Right atrium auricular region (tissue), 2 donors: ENCODE measurements at places on chromosomes 12 and 14. TPM values are rescaled to one million over a fixed set of nuclear protein-coding genes. Genes with fewer than 3 reads are reported as not detected.
A peak's percentile ranks its signal among the peaks of the same experiment; 100 is the strongest.

DNA sequence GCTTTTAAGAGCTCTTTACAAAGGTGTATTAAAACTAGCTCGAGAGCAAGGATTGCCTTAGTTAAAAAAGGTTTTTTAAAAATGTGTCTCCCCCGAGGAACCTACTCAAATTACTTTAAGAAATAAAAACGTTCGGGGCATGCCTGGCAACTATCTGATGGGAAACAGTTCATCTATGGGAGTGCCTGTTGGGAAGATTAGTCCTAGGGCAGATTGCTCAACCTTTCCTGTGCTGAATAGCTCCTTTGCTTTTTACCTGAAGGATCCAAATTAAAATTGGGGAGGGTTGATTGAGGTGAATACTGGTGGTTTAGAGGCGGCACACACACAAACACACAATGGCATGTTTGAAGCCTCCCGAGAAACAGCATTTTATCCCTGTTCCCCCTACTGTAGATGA is 541.4 kb upstream of the ATP2B1 start:
- H3K27ac ChIP-seq, result no peak overlapping the region
- H3K4me1 ChIP-seq, result peaks cover 29% of the 10 kb centered on the region
- no peaks in the 10 kb centered on the region for H3K27me3 ChIP-seq
- no peak for DNase-seq
- H3K4me3 ChIP-seq, result no peak overlapping the region

DNA sequence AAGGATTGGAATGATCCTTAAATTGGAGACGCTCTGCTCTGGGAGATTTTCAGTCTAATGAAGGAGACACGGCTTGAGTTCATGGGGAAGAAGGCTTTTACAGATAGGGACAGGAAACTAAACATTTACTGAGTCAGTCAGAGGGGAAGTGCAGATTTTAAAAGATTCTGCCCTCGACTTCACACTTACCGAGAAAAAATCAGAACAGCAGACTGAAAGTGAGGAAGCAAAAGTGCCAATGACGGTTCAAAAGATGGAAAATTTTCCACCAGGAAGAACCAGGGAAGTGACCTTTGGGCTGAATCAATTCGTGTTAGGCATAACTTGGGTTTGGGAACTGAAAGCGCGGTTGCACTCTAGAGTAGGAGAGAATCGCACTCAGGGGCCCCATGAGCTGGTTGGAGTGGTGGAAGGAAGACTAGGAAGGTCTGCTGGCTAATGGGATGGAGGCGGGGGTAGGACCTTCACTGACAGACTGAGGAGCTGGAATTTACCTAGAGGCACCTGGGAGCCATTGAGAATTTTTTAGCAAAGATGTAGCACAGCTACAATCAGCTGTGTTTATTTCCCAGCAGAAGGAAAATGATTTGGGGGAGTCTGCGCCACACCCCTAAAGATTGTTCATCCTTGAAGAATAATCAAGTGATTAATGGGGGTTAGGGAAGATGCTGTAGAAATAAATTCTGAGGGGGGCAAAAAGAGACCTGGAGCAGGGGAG is 1.2 kb downstream of the KCNK13 start:
- no peaks in the 10 kb centered on the region for H3K27me3 ChIP-seq
- no peaks in the 10 kb centered on the region for H3K36me3 ChIP-seq
- DNase-seq, result no peak
- no peak overlapping the region for H3K27ac ChIP-seq
- no peak overlapping the region for H3K4me3 ChIP-seq

GRCh38 chr12:96828169-96828789 is 78.8 kb upstream of the NEDD1 start:
- no peak overlapping the region for H3K4me3 ChIP-seq
- no peaks in the 10 kb centered on the region for H3K27me3 ChIP-seq
- H3K4me1 ChIP-seq, result no peaks in the 10 kb centered on the region
- H3K27ac ChIP-seq, result no peak overlapping the region
- DNase-seq, result no peak

DNA sequence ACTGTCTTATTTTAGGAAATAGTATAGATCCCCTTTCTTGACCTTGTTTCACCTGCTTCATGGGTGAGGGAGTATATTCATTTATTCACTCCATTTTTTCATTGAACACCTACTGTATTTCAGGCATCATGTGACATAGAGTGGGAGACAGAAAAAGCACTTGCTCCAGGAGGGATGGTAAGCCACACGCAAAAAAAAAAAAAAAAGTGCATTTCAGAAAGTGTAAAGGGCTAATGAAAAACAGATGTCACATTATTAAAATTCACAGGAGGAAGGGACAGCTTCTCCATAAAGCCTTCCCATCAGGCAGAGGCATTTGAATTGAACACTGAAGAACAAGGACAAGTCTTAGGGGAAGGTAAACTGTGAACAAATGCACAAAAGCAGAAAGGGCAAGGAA is 7.5 kb downstream of the SLC8A3 start:
- no peaks in the 10 kb centered on the region for H3K36me3 ChIP-seq
- no peaks in the 10 kb centered on the region for H3K27me3 ChIP-seq
- H3K4me1 ChIP-seq, result no peaks in the 10 kb centered on the region

GRCh38 chr12:94532490-94533422 is 73.1 kb upstream of the CEP83 start:
- no peaks in the 10 kb centered on the region for H3K4me1 ChIP-seq
- no peak overlapping the region for H3K27ac ChIP-seq
- H3K27me3 ChIP-seq, result no peaks in the 10 kb centered on the region
- H3K4me3 ChIP-seq, result no peak overlapping the region
- DNase-seq, result peak; percentile 79

DNA sequence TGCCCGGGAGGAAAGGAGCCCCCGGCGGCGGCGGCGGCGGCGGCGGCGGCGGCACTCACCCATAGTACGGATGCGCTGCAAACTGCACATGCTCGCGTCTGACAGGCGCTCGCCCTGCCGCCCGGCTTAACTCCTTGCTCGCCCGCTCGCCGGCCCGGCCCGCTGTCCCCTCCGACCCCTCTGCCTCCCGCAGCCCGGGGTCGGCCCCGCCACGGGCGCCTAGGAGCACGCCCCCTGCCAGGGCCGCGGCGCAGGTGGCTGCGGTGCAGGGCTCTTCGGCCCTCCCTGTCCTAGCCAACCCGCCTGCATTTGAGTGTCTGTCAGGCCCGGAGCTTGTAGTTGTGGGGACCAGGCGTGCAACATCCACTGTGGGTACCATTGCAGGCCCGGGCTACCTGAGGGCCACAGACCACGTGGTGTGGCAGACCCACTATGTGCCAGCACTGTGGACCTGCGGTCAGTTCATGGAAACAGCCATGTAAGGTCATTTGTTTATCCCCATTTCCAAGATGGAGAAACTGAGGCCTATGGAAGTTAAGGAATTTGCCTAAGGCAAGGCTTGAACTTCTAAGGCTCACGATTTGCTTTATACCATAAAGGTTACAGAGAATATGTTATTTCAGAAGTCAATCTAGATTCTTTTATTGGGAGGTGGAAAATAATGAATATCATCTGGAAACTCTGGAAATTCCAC is 17.6 kb upstream of the PLEKHH1 start:
- no peaks in the 10 kb centered on the region for H3K27me3 ChIP-seq
- peaks cover 20% of the 10 kb centered on the region for H3K4me1 ChIP-seq
- no peaks in the 10 kb centered on the region for H3K36me3 ChIP-seq
- H3K27ac ChIP-seq, result no peak overlapping the region

GRCh38 chr14:96105089-96105925 is 66.1 kb downstream of the C14orf132 start:
- no peak overlapping the region for H3K4me3 ChIP-seq
- H3K27ac ChIP-seq, result peak overlapping the region; percentile 5
- DNase-seq, result no peak
- no peaks in the 10 kb centered on the region for H3K36me3 ChIP-seq
- H3K27me3 ChIP-seq, result no peaks in the 10 kb centered on the region
- no peaks in the 10 kb centered on the region for H3K4me1 ChIP-seq

DNA sequence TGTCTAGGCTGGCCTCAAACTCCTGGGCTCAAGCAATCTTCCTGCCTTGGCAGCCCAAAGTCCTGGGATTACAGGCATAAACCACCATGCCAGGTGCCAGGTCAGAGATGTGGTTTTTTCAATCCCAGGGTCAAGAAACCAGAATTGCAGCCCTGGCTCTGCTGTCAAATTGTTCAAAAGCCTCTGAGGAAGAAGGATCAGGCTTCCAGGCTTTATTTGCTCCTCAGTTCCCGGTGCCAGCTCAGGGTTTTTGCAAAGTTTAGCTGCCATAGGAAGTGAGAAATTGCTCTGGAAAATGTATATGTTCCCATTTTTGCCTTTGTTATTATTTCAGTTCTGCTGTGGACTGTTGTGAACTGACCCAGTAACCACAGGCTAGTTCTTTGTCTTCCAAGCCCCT is 28.7 kb downstream of the WNT5B start:
- H3K27me3 ChIP-seq, result no peaks in the 10 kb centered on the region
- no peak overlapping the region for H3K4me3 ChIP-seq
- no peak for DNase-seq
- peaks cover 30% of the 10 kb centered on the region for H3K4me1 ChIP-seq
- H3K27ac ChIP-seq, result peak overlapping the region; percentile 87

DNA sequence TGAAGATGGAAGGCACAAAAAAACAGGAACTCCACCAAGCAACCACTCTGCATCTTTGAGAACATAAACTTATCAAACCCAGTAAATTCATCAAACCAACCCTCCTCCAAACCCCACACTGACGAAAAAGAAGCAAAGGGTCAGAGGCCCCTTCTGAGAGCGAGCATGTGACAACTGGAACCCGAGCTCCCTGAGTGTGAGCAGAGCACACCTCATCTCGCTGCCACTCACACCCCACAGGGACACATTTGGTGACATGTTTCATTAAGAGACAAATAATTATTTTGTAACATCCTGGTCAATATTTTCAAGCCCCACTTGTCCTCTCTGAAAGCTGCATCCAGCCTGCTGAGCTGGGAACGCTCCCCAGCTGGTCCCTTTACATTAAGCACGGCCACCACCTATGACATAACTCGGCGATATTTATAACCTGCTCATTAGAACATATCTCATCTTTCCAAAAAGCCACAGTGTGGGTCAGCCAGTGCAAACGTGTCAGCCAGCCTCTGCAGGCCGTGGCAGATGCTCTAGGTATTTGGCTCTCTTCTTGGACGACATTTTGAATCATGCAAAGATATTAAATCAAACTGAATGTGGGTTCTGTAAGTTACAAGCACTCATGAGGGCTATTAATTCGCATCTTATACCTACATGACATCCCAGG is 120.1 kb downstream of the TTC7B start:
- no peak overlapping the region for H3K4me3 ChIP-seq
- peak overlapping the region; percentile 93 for H3K27ac ChIP-seq
- no peak for DNase-seq

DNA sequence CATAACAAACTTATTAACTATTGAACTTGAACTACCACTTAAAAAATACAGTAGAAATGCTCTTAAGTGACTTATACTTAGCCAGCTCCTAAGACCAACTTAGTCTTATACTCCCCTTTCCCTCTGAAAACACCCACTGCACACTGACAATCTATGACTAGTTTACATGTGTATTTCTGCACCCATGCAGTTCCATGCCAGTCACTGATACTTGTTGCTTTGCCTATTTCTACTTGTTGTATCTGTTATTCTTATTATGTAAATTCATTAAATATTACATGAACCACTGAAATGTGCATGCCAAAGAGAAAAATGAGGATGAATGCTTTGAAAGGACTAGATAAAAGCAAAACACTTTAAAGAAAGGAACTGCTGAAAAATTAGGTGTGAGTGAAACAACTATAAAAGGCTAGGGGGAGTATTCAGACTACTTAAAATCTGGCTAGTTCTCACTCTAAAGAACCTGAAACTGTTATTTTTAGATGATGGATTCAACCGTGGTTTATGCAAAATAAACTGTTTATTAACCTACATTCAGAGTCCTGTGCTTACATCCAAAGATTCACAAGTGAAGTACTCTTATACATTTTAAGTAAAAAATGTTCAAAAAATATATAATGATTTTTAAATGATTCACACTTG is 74.7 kb downstream of the RPS6KA5 start:
- H3K27me3 ChIP-seq, result no peaks in the 10 kb centered on the region
- H3K4me1 ChIP-seq, result no peaks in the 10 kb centered on the region
- H3K36me3 ChIP-seq, result no peaks in the 10 kb centered on the region
- no peak overlapping the region for H3K4me3 ChIP-seq

DNA sequence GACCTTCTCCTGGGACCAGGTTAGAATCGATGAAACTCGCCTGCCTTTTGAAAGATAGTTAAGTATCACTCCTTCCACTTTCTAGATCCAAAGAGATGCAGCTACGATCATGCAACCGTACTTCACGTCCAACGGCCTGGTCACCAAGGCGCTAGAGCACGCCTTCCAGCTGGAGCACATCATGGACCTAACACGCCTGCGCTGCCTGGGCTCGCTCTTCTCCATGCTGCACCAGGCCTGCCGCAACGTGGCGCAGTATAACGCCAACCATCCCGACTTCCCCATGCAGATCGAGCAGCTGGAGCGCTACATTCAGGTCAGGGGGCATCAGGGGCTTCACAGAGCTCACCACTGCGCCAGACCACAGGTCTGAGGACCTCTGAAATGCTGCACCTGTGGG is 51.4 kb downstream of the DYNC1H1 start:
- no peak overlapping the region for H3K4me3 ChIP-seq
- DNase-seq, result no peak
- H3K4me1 ChIP-seq, result no peaks in the 10 kb centered on the region

- no peak overlapping the region for H3K4me3 ChIP-seq
- H3K27me3 ChIP-seq, result no peaks in the 10 kb centered on the region
- no peaks in the 10 kb centered on the region for H3K4me1 ChIP-seq
- no peaks in the 10 kb centered on the region for H3K36me3 ChIP-seq
These were observed 226.1 kb downstream of the KSR2 start for GRCh38 chr12:117742721-117743120.

DNA sequence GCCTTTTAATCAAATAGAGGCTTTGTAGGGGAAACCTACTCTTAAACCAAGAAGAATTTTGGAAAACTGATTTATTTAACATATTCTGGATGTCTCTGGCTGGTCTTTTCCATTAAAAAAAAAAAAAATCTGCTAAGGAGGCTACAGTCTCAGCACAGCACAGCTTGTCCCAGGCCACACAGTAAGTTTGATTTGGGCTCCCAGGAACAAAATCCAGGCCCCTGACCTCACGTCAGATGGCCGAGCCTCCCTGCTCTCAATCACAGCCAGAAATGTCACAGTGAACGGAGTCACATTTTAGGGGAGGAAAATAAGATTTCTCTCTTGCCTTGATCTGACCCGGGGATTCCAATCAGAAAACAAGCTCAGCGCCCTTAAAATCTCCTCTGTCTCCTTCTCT is 72.9 kb upstream of the TBX5 start:
- H3K27ac ChIP-seq, result no peak overlapping the region
- no peaks in the 10 kb centered on the region for H3K27me3 ChIP-seq
- no peaks in the 10 kb centered on the region for H3K36me3 ChIP-seq
- DNase-seq, result no peak

The CMKLR1 gene
- total RNA-seq, result 11.0 TPM

The KCTD10 gene
- 55.9 TPM for total RNA-seq

The PPP2R5E gene
- 18.7 TPM for total RNA-seq

The BAZ1A gene
- 11.8 TPM for total RNA-seq

The TAS2R43 gene
- total RNA-seq, result 2.0 TPM

The KTN1 gene
- total RNA-seq, result 209 TPM
